Activated CD4-positive, alpha-beta memory T cell treated with anti-CD3 and anti-CD28 coated beads, Interleukin-2, amount 10 ng/mL, durations not matched to agents 7 days and 5 days (primary cell): ENCODE measurements at places on chromosomes 12 and 14. TPM values are rescaled to one million over a fixed set of nuclear protein-coding genes. Genes with fewer than 3 reads are reported as not detected.

The ESPL1 gene
- 90.2 TPM for total RNA-seq

The TAC3 gene
- not detected for total RNA-seq

The FGFR1OP2 gene
- total RNA-seq, result 85.7 TPM

The OVCH1 gene
- total RNA-seq, result not detected

The PLCZ1 gene
- not detected for total RNA-seq

The SLC7A7 gene
- total RNA-seq, result 0.38 TPM

The FOXA1 gene
- not detected for total RNA-seq

The CLEC14A gene
- not detected for total RNA-seq

The KLRC4 gene
- total RNA-seq, result not detected

The TMPRSS12 gene
- total RNA-seq, result not detected

The SLC2A13 gene
- total RNA-seq, result 3.2 TPM

The CYP46A1 gene
- total RNA-seq, result 0.13 TPM

The DACT1 gene
- total RNA-seq, result 0.93 TPM

The SYNDIG1L gene
- total RNA-seq, result not detected

The NUP37 gene
- total RNA-seq, result 59.9 TPM

The CFAP251 gene
- total RNA-seq, result 2.2 TPM

The AVPR1A gene
- total RNA-seq, result not detected

The CCDC85C gene
- 11.7 TPM for total RNA-seq

The ACOT6 gene
- total RNA-seq, result not detected

The SLC22A17 gene
- 2.0 TPM for total RNA-seq

The CAPRIN2 gene
- 14.4 TPM for total RNA-seq

The MDP1 gene
- total RNA-seq, result 13.5 TPM

The C12orf42 gene
- 0.25 TPM for total RNA-seq

The OR4Q3 gene
- not detected for total RNA-seq

The PAPLN gene
- total RNA-seq, result 1.6 TPM

The DNAJC22 gene
- total RNA-seq, result not detected

The B3GNT4 gene
- 2.8 TPM for total RNA-seq

The SOX5 gene
- total RNA-seq, result 0.75 TPM

The FAM181A gene
- total RNA-seq, result not detected

The ERBB3 gene
- total RNA-seq, result 2.3 TPM

The ARMH4 gene
- total RNA-seq, result not detected

The FITM1 gene
- total RNA-seq, result 1.3 TPM

The MYL2 gene
- total RNA-seq, result not detected

The SSPN gene
- total RNA-seq, result not detected

The B4GALNT3 gene
- 0.88 TPM for total RNA-seq

The MRPL42 gene
- 58.0 TPM for total RNA-seq

The CLEC6A gene
- not detected for total RNA-seq

The PITPNM2 gene
- total RNA-seq, result 8.1 TPM

The TROAP gene
- 79.5 TPM for total RNA-seq

The GALC gene
- total RNA-seq, result 27.6 TPM

The DDX24 gene
- 216 TPM for total RNA-seq

The TMEM229B gene
- total RNA-seq, result 13.3 TPM

The NKX2-8 gene
- total RNA-seq, result not detected

The MED13L gene
- 71.8 TPM for total RNA-seq

The OTUB2 gene
- total RNA-seq, result 7.9 TPM

The DAAM1 gene
- 22.4 TPM for total RNA-seq

The ANKRD33 gene
- total RNA-seq, result not detected

The MAPKAPK5 gene
- 44.8 TPM for total RNA-seq

The SPIC gene
- not detected for total RNA-seq

The KRT75 gene
- not detected for total RNA-seq
